Kidney epithelial cell (primary cell): ENCODE measurements at places on chromosomes 5 and 9. TPM values are rescaled to one million over a fixed set of nuclear protein-coding genes. Genes with fewer than 3 reads are reported as not detected.

DNA sequence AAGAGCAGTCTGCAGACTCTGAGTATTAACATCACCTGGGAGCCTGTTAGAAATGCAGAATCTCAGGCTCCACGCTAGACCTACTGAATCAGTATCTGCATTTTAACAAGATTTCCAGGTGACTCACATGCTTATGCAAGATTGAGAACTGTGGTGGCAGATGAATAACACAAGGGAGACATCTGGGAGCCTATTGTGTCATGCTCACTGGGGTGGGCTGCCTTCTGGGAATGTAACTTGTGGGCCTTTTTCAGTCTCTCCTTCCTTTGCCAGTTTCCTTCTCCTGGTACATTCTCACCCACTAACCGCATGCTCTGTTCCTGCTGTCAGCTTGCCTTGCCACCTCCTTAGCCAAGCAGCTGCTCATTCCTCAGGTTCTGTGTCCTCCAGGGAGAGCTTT, 176.6 kb upstream of the C9orf72 start:
- no peak for DNase-seq

DNA sequence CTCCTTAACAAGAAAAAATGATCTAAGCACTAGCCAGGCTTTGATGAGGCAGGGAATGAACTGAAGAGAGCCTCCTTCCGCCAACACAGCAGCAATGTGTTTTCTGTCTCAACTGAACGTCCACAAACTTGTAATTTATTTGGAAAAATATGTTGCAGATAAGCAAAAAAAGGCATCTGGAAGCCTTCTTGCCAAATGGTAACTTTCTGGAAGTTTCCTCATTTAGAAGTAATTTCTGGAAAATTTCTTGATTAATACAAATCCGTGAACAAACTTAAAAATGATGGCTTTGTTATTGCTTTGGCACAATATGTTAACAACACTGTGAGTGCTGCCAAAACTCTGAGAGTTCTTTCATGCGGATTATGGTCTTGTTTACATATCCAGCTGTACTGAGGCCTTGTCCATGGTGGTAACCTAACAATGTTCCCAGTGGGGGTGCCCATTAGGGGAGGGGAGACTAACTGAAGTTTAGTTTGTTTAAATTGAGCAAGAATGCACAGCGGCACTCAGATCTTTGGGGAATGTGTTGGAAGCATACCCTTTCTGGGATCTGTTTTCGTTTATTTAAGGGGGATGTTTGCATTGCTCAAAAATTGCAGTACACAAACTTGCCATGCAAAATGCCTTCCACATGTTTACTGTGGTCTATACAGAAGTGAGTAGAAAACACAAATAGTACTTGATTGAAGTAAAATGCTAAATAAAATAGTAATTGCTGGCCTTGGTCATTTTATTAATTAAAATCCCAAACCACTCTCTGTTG, 334.7 kb downstream of the NR2F1-AS1 start:
- no peak for DNase-seq

DNA sequence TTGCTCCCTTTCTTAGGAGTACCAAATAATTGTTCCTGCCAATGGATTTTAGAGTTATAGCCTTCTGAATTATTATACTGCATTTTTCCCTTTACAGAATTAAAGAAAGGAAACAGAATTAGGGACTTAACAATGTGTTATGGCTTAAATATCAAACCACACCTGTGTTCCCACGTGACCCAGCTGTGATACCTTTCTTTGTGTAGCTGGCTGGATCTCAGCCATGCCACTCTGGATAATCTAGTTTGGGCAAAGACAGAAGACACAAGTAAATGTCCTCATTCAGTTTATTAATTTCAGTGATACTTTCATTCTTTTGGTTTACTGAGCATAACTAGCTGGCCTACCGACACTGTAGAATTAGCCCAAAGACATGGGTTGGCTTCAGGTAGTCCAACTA, 417.2 kb upstream of the ADAMTS16 start:
- no peak for DNase-seq

DNA sequence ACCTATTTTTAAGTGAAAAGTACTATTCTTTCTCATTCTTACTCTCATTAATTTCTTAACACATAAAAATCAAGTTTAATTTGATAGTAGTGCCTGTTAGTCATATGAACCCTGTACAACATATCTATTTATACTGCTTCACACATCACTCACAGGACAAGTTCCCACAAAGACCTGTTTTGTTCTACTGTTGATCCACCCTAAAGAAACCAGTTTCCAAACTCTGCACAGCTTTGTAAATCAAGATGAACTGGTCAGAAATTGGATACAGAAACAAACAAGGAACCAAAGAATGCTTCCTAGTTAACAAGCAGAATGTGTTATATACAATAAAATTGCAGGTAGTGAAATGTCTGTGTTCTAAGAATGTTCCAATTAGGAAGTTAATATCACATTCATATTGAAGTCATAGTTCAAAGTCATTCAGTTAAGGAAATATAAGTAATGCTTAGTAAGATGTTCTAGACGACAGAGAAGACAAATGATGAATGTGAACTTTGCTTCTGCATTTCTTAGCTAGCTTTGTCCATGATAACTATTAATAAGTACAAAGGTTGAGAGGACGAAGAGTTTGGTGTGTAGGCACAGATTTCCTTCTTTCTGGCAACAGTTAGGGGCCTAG, 33.4 kb downstream of the C9orf85 start:
- no peak for DNase-seq

- no peak for DNase-seq
Measured at GRCh38 chr9:129572517-129572916, 48.4 kb downstream of the C9orf50 start.

- DNase-seq, result no peak
Measured at GRCh38 chr5:132013006-132013689, 1.7 kb upstream of the ACSL6 start.

Gene SEC24A
- 16.0 and 17.0 TPM in 2 replicates for total RNA-seq

DNA sequence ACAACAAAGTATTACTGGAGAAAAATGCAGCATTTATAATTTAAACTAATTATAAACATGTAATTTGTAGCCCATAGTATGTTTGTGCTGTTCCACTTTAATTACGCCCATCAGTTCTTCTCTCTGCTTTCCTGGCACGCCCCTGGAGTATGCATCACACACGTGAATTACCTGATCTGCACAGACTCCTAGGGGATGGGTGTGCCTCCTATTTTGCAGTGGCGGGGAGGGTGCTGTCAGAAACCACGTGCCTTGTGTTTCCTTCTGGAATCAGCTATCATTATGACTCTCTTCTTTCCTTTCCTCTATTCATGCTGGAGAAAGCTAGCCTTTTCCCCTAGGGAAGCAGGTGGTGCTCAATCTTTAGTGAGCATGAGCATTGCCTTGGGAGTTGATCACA, 43.3 kb downstream of the RPS23 start:
- no peak for DNase-seq

- DNase-seq, result no peak
Measured at GRCh38 chr9:124776618-124776953, 347 bp upstream of the OLFML2A start.

Gene SPINK4
- total RNA-seq, result not detected in 2 replicates

- DNase-seq, result no peak
Measured at GRCh38 chr9:119792242-119792641, 423.0 kb upstream of the BRINP1 start.

DNA sequence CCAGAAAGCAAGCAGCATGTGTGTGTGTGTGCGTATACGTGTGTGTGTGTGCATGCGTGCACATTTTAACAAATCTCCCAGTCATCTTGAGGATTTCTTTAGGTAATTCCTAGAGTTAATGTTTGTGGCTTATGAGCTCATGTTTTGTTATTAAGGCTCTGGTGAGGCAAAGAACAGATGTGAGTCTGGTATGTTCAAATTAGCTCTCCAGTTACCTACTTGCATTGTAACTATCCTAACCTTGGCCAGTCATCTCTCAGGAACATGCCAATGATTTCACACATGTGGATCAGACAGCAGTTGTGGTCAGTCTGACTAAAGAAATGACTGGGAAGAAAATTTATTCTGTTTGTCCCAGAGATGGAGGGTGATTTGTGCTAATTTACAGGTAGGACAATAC, 163.1 kb downstream of the IZUMO3 start:
- no peak for DNase-seq

DNA sequence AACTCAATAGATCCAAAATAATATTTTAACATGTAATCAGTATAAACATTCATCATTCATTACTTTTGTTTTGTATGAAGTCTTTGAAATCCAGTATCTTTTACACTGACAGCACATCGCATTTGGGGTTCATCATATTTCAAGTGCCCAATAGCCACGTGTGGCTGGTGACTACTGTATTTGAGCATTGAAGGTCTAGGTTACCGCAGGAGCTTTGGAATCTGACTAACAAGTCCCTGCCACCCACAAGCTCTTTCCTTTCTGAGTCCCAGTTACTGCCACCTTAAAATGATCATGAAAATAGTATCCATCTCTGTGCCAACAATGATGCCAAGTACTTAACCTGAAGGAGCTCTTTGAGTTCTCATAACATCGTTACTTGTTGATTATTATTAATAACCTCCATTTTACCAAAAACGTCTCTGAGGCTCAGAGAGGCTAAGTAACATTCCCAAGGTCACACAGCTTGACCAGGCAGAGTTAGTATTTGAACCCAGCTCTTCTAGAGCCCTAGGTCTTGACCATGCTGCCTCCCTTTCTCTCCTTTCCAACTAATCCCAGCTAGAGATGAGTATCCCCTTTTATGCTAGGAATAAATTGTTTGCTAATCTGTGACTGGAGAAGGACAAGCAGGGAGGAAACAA, 24.2 kb downstream of the ARHGEF37 start:
- no peak for DNase-seq

DNA sequence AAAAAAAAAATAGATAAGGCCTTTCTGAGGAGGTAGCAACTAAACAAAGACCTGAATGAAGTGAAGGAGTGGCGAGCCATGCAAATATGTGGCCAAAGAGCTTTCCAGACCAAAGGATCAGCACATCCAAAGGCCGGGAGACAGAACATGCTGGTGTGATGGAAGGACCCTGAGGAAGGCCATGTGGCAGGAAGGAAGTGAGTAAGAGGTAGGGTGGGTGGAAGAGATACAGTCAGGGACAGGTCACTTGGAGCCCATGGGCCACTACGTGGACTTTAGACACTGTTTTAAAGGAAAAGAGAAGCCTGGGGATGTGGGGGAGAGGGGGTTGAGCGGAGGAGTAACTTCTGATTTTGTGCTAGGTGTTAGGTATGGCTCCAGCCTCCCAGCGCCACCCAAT, 31.3 kb downstream of the SPRY4 start:
- no peak for DNase-seq

GRCh38 chr5:126104951-126105350, 318.3 kb upstream of the GRAMD2B start:
- no peak for DNase-seq
